G401 (cell line): ENCODE measurements at places on chromosomes 4 and X. TPM values are rescaled to one million over a fixed set of nuclear protein-coding genes. Genes with fewer than 3 reads are reported as not detected.

The F9 gene
- total RNA-seq, result not detected in 2 replicates

DNA sequence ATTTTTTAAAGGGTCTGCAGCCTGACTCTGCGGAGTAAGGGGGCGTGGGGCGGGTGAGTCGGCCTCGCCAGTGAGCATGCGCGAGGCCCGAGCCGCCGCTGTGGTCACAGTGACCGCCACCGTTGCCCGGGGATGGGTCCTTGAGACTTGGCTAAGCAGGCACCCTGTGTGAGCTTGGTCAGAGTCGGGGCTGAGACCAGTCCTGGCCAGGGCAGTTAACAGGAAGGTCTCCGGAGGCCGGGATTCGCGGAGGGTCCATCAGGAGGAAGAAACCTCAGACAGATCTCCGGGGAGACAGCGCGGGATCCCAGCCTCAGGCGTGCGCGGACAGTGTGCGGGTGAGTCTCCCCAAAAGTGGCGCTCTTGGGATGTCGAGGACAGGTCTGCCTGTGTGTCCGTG is 1384.4 kb upstream of the PCDH10 start:
- no peak for DNase-seq

The FRG1 gene
- total RNA-seq, result 37.6 and 42.1 TPM in 2 replicates

DNA sequence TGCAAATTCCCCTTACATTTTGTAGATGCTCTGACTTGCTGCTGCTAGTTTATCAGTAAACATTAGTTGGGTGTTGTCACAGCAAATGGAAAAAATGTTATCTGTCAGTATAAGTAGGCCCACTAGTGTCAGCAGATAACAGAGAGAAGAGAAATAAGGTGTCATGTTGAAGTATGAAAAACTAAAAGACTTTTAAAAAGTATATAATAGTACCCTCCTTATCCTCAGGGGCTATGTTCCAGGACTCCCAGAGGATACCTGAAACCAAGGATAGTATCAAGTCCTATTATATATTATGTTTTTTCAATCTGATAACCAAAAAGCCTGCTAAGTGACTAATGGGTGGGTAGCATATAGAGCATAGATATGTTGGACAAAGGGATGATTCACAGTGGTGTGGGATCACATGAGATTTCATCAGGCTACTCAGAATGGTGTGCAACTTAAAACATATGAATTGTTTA is 11.6 kb upstream of the BMP2K start:
- DNase-seq, result no peak

The NALF2 gene
- total RNA-seq, result 4.4 and 6.4 TPM in 2 replicates

The TECRL gene
- not detected in 2 replicates for total RNA-seq

DNA sequence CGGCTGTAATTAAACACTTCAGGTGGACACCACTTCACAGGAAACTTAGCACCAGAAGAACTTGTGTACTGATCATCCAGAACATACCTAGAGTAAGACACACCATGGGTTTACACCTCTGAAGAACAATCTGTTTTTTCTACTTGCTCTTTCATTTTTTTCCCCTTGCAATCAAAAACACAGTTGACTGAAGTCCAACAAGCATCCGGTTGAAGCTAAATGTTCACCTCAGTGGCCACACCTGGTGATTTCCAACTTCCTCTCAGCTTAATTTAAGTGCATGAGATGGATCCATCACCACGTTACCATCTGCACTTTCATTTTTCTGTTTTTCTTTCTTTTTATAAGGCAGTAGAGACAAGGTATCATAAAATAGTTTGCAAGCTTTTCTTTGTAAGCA is 4.9 kb upstream of the TXK start:
- no peak for DNase-seq

DNA sequence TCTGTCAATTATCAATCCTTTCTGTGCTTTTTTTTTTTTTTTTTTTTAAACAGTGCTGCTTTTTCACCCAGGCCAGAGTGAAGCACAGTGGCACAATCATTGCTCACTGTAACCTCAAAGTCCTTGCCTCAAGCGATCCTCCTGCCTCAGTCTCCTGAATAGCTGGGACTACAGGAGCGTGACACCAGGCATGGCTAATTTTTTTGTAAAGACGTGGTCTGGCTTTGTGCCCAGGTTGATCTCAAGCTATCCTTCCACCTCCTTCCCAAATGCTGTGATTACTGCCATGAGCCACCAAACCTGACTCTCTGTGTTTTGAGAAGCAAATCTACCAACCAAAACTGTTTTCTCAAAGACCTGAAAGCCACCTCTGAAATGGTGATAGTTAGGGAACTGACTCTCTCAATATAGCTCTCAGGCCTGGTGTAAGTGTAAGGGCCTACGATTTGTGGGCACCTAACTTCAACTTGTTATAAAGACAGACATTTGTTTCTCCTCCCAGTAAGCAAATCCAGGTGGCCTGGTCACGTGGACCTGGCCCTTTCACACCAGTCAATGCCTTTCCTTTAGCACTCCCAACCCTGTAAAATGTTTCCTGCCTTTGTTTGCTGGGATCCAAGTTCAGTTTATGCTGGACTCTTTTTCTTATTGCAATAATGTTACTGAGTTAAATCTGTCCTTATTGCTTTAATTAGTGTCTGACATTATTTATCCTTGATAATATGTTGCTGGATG is 2015.9 kb downstream of the PCDH7 start:
- no peak for DNase-seq

- DNase-seq, result no peak
These were observed 109.5 kb upstream of the ADRA2C start for GRCh38 chr4:3656416-3657356.

DNA sequence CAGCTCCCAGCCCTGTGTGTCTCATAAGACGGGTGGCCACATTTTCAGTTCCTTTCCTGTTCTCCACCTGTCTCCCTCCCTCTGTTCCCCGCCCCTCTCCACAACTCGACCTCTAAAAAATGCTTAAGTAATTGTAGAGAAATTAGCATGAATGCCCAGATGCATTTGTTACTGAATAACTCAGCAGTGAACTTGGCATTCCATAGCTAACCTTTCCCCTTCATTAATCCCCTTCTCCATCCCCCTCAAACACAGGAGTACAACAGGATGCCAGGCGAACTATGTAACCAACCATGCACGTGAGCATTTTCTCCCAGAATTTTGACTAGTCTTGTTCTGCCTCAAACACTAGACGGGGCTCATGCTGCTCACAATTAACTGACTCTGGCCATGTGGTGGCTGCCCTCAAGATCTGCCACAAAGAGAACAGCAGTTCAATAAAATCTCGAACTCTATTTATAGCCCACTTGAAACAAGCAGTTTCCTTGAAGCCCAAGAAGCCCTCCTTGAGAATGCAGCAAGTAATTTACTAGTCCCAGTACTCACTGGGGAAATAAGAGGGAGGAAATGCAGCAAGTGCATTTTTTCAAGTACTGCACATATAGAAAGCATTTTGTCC is 351.2 kb downstream of the ARHGAP24 start:
- peak; percentile 5 for DNase-seq

- no peak for DNase-seq
These were observed 211.6 kb upstream of the DKK2 start for GRCh38 chr4:107247738-107248137.

DNA sequence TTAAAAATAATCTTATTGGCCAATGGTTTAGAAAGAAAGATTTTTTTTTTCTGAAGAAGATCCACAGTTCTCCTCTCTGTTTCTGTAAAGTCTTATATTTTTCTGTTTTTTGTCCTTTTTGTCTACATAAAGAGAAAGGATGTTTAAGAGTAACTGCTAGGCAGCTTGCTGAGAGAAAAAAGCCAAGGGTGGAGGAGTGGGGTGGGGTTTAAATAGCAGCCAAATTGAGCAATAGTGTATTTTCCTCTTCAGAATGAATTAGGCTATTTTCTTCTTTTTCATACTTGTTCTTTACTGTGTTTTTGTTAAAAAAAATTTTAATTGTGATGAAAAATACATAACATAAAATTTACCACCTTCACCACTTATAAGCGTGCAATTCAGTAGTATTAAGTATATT is 224.6 kb downstream of the SOWAHB start:
- DNase-seq, result no peak

GRCh38 chr4:73865431-73866096 is 3.6 kb upstream of the CXCL1 start:
- DNase-seq, result no peak

The C4orf50 gene
- total RNA-seq, result not detected in 2 replicates

GRCh38 chr4:2623442-2623841 is 87.0 kb downstream of the FAM193A start:
- DNase-seq, result no peak

GRCh38 chr4:163395758-163396157 is 52.1 kb downstream of the NPY5R start:
- DNase-seq, result no peak

- DNase-seq, result peak; percentile 14
These were observed 34.5 kb upstream of the RAB33B start for GRCh38 chr4:139419388-139419914.

The ADRA2C gene
- total RNA-seq, result 7.9 and 11.7 TPM in 2 replicates

- DNase-seq, result no peak
These were observed 19.6 kb downstream of the PRDM5 start for GRCh38 chr4:120902925-120903324.

DNA sequence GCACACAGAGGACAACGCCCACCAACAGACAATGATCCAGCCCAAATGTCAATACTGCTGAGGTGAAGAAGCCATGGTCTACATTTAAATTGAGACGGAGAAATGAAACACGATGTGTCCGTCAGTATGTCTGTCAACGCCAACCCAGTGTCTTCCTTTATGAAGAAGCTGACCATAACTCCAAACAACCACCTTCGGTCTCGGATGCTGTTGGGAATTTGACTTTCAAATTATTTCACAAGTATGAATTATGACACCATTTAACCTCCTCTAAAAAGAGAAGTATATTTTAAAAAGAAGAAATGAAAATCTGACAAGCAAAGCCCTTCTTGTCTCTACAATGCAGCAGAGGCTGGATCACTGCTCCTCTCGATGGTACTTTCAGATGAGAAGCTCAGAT is 123.7 kb upstream of the MAP3K15 start:
- no peak for DNase-seq

GRCh38 chrX:65667503-65668376 is at the start of gene MSN:
TSS of gene MSN (plus strand) at chrX:65667654. CDS start at chrX:65667842, 188 bp downstream.
- no peak for DNase-seq

The BGN gene
- total RNA-seq, result not detected in 2 replicates

DNA sequence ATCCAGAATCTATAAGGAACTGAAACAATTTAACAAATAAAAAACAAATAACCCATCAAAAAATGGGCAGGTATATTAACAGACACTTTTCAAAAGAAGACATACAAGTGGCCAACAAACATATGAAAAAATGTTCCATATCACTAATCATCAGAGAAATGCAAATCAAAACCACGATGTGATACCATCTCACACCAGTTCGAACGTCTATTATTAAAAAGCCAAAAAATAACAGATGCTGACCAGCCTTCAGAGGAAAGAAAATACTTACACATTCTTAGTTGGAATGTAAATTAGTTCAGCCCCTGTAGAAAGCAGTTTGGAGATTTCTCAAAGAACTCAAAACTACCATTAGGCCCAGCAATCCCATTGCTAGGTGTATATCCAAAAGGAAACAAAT is 687.9 kb upstream of the AADAT start:
- no peak for DNase-seq

DNA sequence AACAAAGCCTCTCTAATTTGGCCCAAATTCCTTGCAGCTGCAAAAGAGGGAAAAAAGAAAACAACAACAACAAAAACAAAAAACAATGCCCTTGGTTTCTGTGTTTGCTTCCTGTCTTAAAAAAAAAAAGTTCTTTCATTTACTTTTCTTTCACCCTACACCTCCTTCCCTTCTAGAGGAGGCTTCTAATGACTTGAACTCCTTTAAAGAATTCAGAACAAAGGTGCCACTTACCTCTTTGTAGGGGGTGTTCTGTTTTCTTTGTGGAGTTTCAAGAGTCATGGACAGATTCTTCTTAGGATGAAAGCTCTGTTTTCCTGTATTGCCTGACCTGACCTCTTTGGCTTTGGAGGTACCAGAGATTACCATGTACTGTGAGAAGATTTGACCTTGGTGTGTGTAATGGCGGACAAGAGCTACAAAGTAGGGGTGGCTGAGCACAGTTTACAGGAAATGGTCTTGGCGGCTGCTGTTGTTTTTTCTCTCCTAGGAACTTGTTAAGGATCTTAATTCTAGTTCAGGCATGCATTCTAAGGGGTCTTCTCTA is 72.4 kb upstream of the S100G start:
- no peak for DNase-seq

GRCh38 chr4:81472281-81473182 is 825 bp upstream of the RASGEF1B start:
- DNase-seq, result peak; percentile 71

DNA sequence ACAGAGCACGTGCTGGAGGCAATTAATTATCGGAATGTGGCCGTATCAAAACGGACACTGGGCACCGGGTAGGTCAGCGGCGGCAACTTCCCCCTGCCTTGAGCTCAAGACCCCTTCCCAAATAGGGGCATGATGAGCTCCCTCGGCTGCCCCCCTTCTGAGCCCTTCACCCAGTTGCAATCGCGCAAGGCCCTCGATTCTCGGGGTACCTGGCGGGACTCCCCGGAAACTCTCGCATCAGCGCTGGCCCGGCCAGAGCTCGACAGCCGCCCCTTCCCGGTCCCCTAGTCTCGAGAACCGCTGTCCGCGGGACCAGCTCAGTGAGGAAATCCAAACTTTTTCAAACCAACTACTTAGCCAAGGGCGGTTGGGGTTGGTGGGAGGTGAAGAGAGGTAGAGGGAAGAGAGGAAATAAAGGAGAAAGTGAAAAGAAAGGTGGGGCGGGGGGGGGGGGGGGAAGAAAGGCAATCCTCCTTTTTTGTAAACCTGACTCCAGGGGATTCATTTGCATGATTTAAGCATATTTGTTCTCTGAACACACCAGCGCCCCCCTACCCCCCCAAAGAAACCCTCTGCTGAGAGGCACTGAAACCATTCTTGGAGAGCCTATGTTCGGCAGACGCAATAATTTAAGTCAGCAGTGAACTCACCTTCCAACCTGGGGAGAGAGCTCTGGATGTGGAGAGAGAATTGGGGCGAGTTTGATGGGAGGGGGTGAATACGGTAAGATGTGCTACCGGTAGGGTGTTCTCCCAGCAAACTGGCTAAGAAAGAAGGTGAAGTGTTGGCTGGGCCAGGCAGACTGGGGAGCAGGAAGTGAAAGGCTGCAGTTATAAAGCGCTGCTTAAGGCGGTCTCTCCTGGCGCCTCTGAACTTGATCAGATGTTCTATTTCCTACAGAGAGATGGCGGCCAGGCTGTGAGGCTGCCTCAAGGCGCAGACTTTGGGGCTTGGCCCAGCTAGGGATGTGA is 2.0 kb upstream of the ZIC3 start:
- DNase-seq, result no peak

DNA sequence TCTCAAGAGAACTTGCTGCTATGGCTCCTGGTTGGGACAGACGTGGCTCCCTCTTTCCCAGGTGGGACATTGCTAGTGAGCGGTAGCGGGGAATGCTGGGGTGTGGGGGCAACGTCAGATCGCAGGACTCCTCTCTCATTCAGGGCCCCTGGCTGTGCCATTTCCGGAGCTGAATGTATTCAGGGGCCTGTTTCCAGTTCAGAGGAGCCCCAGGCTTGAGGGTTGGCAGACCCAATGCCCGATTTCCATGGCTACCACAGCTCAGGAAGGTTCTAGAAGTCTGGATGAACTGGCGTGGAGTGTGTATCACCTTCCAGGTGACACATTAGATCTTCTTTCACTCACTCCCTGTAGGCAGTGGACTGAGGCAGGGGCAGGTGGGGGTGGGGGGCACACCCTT is 26.2 kb upstream of the CRMP1 start:
- no peak for DNase-seq

The ASB9 gene
- total RNA-seq, result 1.9 TPM in 1 of 2 replicates, not detected in the other

GRCh38 chrX:33204889-33205288 is 6.5 kb downstream of the DMD start:
- no peak for DNase-seq

GRCh38 chrX:44876086-44876485 is 3.1 kb downstream of the KDM6A start:
- DNase-seq, result peak; percentile 18
